ENCODE measurements at places on chromosomes 2 and 18.

DNA sequence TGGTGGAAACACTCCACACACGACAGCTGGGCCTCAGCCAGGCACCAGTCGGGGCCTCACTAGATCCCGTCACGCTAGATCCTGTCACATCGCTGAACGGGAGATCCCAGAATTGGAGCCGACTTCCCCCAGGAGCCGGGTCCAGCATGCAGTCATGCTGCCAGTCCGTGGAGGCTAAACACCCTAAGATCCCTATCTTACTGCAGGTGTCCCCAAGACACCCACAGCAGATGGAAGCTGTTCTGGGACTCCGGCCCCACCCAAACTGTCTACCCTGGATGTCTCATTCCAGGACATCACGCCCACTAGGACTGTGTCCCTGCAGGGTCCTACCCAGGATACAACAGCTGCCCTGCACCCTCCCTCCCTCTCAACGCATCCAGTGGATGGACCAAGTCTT lies 23.4 kb downstream of the ZNF516 start:
- DNase-seq: no peak

DNA sequence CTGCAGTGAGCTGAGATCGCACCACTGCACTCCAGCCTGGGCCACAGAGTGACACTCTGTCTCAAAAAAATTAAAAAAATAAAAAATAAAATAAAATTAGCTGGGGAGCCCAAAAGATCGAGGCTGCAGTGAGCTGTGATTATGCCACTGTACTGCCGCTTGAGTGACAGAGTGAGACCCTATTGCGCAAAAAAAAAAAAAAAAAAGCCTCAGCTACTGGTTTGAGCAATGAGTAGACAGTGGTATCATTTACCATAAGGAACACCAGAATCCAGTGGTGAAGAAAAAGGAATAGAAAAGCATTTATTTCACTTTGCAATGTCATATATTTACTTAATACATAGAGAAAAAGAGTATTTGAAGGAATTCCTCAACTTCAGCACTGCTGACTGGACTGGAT lies 3.0 kb downstream of the SAP130 start:
- no peak for DNase-seq

GRCh38 chr18:5444847-5445246 lies 99.0 kb downstream of the EPB41L3 start:
- no peak for DNase-seq

GRCh38 chr2:156182132-156182531 lies 150.4 kb downstream of the NR4A2 start:
- no peak for DNase-seq

DNA sequence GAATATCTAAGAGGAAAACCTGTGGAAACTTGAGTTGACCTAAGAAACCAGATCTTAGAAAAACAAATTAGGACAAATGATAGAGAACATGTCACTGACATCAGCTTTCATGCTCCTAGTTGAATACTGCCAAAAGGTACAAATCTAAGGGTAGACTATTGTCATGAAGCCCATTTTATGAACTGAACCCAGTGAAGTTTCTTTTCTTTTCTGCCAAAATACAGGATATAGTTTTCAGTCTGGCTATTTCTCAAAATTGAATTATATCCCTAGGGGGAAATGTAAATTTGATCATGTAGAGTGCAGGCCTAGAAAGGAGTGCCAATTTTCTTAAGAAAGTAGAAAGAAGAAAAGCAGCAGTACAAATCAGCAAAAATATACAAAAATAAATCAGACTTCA lies 46.6 kb downstream of the FSIP2 start:
- DNase-seq: no peak

GRCh38 chr2:113692698-113693428 lies 63.6 kb downstream of the SLC35F5 start:
- DNase-seq: no peak

GRCh38 chr2:210503001-210503623 lies 26.6 kb upstream of the LANCL1 start:
- peak; percentile 68 for DNase-seq

DNA sequence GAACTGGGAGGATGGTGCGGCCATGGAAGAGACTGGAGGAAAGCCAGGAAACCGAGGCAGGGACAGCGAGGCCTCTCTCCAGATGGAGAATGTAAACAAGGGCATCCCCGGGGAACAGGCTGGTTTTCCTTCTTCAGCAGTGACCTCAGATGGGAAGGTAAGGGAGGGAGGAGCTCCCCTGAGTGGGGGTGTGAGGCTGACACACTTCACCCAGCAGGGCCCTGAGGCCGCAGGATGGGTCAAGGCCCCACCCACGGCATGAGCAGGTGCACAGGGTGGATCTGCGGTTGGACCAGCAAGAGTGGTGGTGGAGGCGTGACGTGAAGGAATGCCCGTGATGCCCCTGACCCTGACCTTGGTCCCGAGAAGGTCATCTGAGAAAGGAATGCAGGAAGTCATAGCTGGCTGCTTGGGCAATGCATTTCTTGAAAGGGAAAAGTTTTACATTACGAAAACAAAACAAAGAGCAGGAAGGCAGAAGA lies 48.1 kb downstream of the ADCY3 start:
- no peak for DNase-seq

- DNase-seq: no peak
Measured at GRCh38 chr2:43186679-43187374, 39.6 kb downstream of the ZFP36L2 start.

DNA sequence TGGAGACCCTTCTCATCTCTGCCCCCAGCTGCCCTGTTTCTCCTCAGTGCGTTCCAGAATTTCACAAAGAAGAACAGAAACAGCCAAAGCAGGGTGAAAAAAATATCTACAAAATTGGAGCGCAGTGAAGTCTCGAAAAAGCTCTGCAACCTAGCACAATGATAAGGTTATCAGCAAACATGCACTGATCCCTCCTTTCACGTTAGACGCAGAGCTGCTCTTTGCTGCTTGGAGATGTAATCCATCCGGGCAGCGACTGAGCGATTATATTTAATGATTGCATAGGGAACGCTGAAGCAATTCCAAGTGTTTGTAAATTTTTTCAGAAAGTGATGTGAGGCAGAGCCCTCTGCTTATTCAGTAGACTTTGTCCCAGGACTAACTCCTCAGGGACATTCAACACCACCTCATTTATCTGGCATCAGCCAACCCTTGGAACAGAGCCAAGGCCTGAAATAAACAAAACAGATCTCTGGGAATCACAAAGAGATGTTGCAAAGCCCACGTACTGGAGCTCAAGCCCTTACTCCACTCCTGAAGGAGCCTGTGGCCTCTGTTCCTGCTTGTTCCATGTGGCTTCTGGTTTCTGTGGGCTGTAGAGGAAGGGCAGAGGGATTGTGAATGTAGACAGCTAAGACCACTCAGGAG lies 172.6 kb upstream of the BCL2L11 start:
- no peak for DNase-seq

All from ELR (cell line).